ENCODE measurements at places on chromosomes 2 and 18.

DNA sequence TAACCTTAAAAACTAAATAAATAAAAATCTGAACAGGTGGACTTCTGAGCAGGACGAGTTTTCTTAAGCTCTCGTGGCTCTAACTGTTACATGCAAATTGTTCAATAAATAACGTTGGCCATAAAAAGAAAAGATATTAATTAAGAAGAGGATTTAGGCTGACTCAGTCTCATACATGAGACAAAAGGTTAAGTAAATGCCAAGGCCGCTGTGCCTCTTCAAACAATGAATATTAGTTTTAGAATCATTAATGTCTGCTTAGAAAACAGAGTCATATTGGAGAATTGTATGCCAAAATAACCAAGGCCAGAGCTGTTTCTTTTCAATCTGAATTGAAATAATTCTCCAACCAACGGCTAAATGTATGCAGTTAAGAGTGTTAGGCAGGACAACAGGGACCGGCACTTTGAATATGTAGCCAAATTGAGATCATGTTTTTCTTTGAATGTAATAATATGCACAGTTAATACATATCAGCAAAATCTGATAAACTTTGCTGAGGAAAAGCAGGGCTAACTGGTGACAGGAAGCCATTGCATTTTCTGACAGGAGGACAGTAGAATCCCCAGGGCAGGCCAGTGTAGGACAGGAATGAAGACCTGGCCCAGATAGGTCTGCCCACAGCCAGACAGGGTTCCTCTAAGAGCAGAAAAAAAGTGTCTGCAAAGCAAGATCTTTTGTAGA, 1041.4 kb upstream of the FANCL start:
- DNase-seq: no peak

DNA sequence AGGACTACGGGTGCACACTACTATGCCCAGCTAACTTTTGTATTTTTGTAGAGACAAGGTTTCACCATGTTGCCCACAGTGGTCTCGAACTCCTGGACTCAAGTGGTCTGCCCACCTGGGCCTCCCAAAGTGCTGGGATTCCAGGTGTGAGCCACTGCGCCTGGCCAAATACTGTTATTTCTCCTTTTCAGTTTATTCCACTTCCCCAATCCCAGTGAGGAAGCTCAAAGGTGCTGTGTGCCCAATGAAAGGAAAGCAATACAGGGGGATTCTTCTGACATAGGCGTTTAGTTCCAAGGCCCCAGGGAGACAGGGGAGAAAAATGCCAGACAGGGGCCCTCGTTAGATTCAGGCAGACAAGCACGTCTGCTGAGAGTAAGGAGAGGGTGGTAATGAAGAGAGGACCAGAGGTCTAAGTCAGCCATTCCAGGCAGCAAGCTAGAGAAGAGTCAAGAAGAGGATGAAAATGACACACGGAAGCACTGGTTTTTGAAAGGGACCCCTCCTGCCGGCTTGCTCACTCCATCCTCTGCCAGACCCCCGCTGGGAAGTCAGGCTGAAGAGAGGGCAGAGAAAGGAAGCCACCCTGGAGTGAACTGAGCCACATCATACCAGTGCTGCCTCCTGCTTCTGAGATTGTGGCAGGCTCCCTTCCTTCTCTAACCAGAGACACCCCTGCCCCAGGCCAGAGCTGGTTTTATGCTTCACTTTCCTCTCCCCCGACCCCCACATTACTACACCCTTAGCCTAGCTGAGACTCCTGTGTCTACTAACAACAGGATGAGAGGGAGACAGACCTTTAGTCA, 6.7 kb downstream of the INO80C start:
- DNase-seq: no peak

DNA sequence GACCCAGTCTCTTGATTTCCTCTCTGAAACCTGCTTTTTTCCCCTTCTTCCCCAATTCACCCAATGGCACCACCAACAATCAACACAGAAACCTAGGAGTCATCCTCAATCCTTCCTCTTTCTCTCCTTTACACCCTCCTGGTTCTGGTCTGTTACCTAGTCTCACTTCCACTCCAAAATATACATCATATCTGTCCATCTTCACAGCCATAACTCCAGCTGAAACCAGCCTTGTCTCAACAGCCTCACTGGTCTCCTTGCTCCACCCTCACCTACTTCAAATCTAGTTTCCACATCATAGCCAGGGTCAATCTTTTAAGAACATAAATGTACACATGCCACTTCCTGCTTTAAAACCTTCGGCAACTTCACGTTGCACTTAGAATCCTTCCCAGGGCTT, 11.8 kb upstream of the TWSG1 start:
- DNase-seq: no peak

- DNase-seq: no peak
These were observed 32.3 kb downstream of the CHN1 start for GRCh38 chr2:174972924-174973323.

GRCh38 chr18:48833701-48834412, 116.9 kb downstream of the SMAD7 start:
- no peak for DNase-seq

DNA sequence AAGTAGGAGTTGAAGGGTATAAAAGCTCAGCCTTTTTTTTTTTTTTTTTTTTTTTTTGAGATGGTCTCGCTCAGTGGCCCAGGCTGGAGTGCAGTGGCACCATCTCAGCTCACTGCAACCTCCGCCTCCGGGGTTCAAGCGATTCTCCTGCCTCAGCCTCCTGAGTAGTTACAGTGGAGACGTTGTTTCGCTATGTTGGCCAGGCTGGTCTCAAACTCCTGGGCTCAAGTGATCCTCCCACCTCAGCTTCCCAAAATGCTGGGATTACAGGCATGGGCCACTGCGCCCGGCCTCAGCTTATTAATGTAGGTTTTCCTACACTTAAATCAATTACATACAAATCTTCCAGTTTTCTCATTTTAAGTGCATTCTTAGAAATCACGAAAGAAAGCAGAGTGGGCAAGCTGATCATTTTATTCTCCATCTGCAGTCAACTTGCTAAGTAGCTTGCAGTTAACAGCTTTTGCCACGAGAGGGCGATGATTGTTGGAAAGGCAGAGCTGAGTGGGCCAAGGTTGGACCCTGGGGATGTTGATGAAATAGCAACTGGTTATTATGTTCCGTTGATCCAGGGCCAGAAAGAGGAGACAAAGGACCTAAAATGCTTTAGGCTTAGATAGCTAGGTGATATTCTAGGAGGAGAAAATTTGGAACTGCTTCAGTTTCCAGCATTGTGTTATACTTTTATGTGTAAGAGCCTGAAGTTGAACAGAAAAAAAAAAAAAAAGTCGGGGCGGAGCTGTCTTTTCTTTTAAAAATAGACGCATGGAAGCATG, 234.4 kb upstream of the EPAS1 start:
- DNase-seq: peak; percentile 75

DNA sequence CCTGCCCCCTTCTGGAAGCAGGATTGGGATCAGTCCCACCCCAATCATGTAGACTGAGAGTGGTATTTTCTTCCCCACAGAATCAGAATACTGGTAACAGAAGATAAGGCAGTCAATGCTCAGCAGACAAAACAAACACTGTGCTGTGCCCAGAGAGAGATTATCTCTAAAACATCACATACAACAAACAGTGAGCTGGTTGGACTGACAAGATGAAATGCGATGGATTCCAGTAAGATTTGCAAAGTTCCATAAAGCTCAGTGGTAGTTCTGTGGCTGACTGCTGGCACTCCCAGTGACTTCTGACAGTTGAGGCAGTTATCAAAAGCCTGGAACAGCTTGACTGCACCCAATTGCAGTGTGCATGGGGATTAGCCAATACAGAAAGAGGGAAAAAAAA, 311.5 kb upstream of the MGAT5 start:
- no peak for DNase-seq

- no peak for DNase-seq
These were observed 89.7 kb downstream of the KCTD1 start for GRCh38 chr18:26458526-26459232.

DNA sequence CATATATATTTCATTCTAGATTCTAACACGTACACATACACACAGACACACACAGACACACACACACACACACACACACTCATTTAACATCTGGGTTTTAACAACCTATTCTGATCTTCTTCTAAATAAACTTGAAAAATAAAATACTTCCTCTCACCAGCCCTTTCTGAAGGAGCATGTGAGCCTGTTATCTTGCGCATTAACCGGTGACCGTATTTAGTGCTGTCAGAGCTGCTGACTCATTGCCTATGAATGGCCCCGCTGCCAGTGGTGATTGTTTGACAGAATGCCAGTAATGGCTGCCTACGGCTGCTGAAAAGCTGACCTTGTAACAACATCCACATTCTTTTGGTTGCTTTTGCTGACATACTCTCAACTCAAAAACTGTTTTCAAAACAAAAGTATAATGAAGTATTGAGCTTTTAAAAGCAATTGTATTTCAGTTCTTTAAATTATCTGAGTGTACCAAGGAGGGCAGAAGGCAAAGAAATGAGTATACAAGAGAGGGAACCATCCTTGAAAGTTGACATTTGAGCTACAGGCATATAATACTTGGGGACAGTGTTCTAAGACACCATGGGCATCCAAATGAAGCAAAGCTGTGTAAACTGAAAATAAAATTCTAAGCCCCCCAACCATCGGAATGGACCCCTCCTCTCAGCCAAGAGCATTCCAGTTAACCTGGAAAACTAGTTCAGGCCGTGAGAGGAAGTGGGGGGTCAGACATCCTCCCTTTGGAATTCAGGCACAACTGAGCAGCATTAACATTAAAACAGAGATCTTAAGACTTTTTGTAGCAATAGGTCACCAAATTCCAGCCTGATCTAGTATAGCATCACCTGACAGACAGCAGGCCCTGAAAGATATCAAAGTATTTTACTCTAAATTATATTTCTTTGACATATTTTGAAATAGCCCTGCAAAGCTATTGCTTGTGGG, 50.2 kb upstream of the DTNA start:
- DNase-seq: peak; percentile 45

- no peak for DNase-seq
These were observed 46.7 kb upstream of the GPR17 start for GRCh38 chr2:127599211-127599610.

DNA sequence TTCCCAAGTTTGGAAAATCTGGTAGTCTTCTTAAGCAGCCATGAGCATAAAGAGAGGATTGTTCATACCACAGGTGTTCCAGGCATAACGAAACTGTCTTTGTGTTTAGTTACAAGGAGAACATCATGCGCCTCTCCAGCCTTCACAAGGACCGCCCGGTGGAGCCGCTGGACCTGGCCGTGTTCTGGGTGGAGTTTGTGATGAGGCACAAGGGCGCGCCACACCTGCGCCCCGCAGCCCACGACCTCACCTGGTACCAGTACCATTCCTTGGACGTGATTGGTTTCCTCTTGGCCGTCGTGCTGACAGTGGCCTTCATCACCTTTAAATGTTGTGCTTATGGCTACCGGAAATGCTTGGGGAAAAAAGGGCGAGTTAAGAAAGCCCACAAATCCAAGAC, 6.0 kb upstream of the MROH2A start:
- no peak for DNase-seq

GRCh38 chr2:164974221-164974620, 18.9 kb upstream of the SLC38A11 start:
- no peak for DNase-seq

GRCh38 chr18:25759111-25759510, 331.3 kb downstream of the SS18 start:
- DNase-seq: no peak

DNA sequence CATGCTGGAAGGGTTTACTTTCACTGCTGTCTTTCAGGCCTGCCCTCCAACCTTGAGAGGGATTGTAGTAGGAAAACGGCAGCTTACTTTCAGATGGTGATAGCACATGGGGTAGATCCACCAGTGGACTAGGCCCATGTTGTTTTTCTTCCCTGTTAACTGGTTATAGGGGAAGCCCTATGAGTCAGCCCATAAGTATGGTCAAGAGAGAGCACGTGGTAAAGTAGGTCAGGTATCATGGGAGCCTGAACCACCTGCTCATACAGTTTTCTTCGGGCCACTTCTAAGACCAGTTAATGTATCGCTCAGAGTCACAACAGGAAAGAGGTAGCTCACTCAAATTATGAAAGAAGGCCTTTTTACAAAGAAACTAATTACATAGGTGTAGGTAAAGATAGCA, 33.0 kb downstream of the PDK1 start:
- DNase-seq: no peak

DNA sequence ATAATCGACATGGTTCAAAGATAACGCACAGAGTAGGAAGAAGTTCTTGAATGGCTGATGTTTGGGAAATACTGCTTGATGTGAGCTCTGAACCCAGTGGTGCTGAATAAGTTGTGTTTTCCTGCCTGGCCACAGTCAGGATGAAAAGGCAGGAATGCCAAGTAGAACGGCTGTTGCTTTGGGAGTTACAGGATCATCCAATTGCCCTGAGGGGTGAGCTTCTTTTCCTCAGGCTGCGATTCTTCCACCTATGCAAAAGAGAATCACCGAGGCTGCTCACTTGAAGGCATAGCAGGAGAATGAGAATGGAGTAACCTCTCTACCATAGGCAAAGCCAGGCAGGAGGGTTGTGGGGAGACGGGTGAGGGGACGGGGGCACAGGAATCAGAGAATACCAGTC, 14.4 kb upstream of the IGFBP2 start:
- DNase-seq: no peak

DNA sequence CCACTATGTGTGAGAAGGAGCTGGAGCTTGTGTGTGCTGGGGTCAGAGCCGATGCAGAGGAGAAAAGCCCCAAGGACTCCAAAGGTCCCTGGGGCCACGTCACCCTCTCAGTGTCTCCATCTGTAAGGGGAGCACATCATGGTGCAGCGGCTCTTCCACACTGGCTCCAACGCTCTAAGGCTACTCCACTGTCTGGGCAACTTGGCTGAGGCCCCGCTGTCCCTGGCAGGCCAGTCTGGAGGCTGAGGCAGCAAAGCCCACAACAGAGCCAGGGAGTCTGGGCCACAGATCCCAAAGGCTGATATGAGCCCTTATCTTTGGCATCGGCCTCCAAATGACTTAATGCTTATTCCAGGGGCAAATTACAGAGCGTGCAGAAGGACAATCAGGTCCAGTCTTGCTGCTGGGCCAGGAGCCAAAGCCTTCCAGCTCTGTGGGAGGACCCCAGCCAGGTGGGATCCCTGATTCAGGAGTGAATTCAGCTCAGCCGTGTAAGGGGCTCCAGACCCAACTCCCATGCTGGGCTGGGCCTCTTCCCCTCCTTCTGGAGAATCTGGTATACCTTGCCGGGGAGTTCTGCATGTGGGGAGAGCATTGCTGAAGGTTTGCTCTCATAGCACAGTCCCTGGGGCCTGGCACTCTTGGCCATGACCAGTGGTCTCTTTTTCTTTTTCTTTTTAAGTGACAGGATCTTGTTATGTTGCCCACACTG, 1.8 kb upstream of the DUSP2 start:
- DNase-seq: no peak

GRCh38 chr2:232913903-232914302, 43.8 kb downstream of the SNORC start:
- no peak for DNase-seq

GRCh38 chr2:124289060-124289459, 264.0 kb downstream of the CNTNAP5 start:
- no peak for DNase-seq

Data from NCI-H2107 (cell line).